ENCODE measurements at places on chromosomes 4 and X.

- DNase-seq, result no peak
Measured at GRCh38 chr4:147957446-147957845, 225.6 kb downstream of the ARHGAP10 start.

DNA sequence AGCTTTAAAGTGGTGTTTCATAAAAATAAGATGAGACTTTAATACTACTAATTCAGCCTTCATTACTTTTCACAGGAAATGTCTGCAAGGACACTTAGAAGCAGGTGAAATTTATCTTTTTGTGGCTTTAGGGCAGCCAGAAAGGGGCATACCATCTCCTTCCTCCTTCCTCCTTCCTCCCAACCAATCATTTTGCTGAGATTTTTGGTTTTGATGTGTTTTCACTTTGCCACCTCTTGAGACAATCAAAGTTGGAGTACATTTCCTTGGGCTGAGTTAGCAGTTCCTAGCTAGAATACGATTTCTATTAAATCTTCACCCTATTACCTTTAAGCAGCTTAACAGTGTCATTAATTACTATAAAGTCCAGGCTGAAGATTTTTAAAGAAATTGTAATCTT is 5.1 kb upstream of the NDST3 start:
- DNase-seq, result no peak

DNA sequence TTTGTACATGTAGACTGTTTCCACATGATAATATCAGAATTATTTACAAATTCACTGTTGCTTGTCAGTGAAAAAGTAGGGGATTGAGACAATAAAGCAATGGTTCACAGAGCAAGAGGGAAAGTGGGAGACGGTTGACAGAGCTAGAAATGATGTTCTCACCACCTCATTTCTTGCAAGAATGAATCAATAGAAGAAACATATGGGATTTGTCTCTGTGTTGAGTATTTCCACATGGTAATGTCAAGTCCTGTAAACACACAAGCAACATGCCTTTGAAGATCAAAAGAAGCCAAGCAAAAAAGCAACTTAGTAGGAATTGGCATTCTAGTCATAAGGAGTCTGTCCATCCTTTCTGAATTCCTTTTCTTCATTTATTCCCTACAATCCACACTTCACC is 1806.6 kb upstream of the AGA start:
- DNase-seq, result no peak

DNA sequence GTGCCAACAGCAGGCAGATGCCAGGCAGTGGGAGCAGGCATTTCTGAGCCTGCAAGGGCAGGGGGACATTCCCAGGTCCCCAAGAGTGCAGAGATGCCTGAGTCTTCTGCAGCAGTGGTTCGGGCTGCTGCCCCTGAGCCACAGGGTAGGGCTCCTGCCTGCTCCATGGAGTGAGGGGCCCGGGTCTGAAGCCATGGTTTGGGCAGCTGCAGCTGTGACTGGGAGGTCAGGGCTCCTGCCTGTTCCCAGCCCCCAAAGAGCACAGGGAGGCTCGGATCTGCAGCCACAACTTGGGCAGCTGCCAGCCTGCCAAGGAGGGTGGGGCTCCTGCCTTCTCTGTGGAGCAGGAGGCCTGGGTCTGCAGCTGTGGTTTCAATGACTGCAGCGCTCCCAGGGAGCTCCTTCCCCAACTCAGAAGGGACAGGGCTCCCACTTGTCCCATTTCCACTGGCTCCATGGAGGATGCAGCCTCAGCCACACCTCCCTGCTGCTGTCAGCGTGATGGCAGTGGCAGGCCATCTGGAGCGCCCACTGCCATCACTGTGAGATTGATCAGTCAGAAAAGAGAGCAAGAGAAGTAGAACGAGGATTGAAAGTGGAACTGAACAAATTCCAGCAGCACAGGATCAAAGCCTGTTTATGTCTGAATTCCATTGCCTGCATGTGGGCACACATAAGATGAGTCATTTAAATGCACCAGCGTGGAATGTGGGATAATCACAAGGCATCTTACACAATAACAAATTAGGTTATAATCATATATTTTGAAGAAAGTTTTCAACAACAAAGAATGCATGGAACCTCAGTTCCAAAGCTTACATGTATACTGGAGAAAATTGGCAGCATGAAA is 93.1 kb upstream of the CXorf51A start:
- DNase-seq, result no peak

- peak; percentile 83 for DNase-seq
Measured at GRCh38 chr4:76546759-76547742, 112.0 kb downstream of the SHROOM3 start.

GRCh38 chr4:109215506-109215905 is 87.0 kb downstream of the COL25A1 start:
- no peak for DNase-seq

DNA sequence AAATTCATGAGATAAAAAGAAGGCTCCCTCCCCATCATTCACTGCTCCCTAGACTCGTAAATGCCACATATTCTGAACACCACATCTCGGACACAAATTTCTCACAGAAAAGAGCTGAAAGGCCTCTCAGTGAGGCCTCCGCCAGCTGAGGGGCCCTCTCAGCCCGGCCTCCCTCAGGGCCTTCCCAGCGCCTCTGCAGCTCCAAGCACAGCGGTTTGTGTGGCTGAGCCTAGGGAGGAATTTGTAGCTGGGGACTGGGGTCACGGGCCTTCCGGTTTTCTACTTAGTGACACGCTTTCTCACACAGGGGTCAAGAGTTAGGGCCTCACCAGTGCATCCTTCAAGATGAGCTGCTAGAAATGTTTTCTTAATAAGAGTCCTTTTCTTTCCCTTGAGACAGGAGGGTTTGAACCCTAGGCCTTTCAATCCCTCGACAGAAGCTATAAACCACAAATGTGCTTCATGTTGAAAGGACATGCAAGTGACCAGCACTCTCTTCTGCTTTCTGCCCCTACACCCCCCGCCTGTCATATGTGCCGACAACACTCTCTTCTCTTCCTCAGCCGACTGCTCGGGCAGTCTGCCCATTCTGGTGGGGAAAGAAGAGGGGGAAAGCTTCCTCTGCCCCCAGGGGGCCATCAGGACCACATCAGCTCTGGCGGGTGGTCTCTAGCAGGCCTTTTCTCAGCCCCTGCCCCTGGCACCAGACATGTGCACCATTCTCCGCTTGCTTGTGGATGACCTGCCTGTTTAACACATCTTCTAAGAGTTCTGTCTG is 104.9 kb downstream of the CHIC2 start:
- DNase-seq, result no peak

- no peak for DNase-seq
Measured at GRCh38 chr4:172654457-172654856, 514.2 kb upstream of the GALNT7 start.

GRCh38 chr4:21890231-21890630 is 58.3 kb downstream of the KCNIP4 start:
- DNase-seq, result no peak

DNA sequence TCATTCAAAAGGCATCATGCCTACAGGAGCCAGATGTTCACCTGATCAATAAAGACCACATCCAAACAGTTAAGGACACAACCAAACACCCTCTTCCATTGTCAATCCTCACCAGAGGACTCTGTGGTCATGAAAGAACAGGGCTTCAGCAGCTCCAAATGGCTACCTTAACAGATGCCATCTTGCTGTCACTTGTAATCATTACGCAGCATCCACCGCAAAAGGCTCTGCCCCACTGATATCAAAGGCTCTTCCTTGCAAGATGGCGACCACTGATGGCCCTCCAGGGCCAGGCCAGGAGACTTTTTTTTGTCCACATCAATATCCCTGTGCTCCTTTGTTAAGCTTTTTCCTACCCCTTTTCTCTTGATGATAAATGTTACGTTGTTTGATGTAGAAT is 157.4 kb downstream of the DHRSX start:
- DNase-seq, result no peak

- DNase-seq, result no peak
Measured at GRCh38 chr4:165027762-165028402, 3.9 kb upstream of the TRIM60 start.

DNA sequence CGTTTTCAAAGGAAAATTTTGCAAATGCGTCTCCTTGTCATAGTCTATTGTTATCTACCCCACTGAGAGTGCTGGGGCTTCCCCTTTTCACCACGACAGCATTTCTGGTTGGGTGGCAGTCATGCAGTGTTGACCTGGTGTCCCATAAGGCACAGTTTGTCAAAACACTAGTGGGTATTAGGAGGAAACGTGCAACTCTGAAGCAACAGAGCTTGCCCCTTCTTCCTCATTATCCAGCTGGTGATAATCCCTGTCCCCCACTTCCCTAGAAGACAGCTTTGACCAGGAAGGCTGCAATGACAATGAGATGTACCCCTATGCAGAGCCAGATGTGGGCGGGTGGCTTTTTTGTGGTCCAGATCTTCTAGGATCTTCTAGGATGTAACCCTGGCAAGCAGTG is 1.8 kb downstream of the TBC1D1 start:
- no peak for DNase-seq

GRCh38 chrX:21412883-21413282 is 38.7 kb downstream of the CNKSR2 start:
- DNase-seq, result peak; percentile 11

GRCh38 chrX:109312757-109313156 is 169.1 kb downstream of the GUCY2F start:
- DNase-seq, result no peak

DNA sequence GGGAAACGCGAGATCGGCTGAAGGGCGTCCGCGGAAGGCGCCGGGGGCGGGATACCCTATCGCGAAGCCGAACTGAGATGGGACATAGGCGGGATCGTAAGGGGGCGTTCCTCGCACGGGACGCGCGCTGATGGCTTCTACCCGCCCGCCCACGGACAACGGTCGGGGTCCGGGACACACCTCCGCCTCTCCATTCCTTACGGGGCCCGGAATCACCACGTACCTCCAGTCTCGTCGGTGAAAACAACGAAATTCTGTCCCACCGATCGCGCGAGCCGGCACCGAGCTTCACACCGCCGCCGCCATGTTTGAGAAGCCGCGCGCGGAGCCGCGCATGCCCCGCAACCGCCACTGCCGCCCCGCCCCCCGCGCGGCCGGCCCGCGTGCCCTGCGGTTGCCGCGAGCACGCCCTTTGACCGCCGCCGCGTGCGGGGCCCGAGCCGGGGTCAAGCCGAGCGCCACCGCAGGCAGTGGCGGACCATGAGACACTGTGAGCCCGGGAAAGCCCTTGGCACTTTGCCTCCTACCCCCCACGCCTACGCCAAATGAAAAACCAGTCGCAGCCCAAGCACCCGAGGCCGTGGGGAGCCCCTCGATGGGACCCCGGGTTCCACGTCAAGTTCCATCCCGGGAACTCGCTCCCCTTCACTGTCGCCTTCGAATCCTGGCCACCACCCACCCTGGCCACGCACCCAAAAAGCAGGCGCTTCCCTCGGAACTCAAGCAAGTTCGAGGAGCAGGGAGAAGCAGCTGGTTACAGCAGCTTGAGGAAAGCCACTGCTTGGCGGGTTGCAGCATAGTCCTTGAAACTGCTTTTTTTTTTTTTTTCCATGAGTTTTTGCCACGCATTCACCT is at the start of gene SCML2:
TSS of gene SCML2 (minus strand) at position 320 of the 855 bp plus-strand sequence. CDS start 20,617 bp downstream, outside the sequence.
- no peak for DNase-seq

DNA sequence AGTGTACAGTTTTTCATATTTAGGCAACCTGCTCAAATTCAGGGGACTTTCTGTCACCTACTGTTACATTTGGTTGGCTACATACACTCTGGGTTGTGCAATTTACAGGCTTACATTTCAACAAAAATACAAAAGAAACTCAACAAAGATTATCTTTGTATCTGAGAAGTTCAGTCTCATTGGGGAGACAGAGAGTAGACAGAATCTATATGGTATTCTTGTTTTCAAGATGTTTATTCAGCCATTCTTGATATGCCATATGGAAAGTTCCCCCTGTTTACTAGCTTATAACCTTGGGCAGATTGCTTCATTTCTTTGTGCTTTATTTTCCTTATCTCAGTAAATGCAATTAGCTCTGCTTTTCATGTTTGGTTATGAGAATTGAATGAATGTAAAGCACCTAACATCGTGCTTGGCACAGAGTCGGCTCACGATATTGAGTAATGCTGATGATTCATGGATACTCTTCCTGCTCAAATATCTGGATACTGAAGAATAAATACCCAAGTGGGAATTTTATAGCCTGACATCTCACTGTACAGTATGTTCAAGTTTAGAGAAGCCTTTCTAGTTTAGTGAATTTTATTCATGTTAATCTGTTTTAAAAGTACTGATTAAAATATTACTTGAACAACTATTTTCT is 96.5 kb upstream of the PACRGL start:
- peak; percentile 35 for DNase-seq

- DNase-seq, result no peak
Measured at GRCh38 chrX:36856849-36857248, 151.3 kb upstream of the FAM47C start.

GRCh38 chr4:99507349-99507748 is 3.5 kb upstream of the C4orf17 start:
- no peak for DNase-seq

GRCh38 chr4:101421386-101421785 is 74.1 kb upstream of the PPP3CA start:
- no peak for DNase-seq

DNA sequence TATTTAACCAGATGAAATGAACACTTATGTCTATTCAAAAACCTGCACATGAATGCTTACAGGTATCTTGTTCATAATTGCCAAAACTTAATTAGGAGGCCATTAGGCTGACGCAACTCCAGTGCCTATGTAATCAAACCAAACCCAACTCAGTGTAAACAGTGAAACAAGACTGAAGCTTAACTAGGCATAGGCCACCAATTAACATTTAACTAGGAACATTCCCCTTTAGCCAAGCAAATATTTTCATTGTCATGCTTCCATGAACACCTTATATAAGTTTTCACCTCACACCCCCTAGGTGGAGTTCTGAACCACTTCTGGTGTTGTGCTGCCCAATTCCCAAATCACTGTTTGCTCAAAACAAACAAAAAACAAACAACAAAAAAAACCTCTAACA is 686.0 kb downstream of the STPG2 start:
- DNase-seq, result no peak

DNA sequence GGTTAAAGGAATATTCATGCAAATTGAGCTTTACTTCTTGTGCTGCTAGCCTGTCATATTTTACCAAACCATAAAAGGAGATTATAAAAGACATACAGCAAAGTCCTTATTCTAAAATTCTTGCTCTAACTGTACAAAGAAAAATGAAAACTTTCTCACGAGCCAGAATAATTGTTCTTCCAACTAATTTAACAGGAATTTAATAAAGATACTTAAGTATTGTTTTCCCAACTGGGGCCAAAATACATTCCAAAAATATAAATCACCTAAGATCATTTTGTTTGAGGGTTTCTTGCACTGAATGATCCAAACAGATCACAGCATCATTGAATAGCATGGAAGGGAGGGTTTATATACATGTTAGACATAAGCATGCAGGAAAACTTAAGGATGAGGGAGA is 127.1 kb upstream of the PCDH18 start:
- DNase-seq, result no peak

DNA sequence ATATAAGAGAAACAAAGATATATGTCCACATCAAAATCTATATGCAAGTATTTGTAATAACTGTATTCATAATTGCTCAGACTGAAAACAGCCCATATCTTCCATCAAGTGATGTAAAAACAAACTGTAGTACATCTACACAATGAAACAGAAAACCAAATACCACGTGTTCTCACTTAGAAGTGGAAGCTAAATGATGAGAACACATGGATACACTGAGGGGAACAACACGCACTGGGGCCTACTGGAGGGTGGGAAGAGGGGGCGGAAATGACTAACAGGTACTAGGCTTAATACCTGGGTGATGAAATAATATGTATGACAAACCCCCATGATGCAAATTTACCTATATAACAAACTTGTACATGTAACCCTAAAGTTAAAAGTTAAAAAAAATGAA is 42.7 kb downstream of the UBA6 start:
- DNase-seq, result no peak

- no peak for DNase-seq
Measured at GRCh38 chrX:46254641-46255040, 290.6 kb downstream of the ZNF674 start.
